Muscle of leg (tissue), 16 donors: ENCODE measurements at places on chromosomes 11 and 22.

DNA sequence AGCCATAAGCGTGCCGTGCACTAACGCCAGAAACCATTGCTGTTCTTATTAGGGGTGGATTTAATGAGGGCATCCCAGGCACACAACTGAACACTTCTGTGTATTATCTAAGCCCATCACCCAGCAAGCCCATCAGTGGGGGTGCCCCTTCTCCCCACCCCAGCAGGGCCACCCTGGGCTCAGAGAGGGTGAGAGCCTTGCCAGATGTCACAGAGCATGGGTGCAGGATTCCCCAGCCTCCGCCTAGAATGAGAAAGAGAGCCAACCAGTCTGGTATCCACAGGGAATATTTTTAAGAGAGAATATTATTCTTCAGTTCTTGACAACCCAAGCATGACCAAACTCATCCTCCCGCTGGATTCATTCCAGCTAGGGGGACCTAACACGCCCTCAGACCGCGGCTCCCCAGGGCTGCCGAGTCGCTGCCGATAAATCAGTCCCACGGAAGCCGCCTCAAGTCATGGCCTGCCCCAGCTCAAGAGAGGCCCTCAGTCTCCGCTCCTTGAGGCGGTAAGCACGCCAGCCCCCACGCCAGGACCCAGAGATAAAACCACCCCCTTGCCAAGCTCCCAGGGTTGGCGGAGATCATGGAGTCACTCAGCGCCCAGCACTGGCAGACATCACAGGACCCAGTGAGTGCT, 47.2 kb downstream of the MN1 start:
- H3K36me3 ChIP-seq = peaks cover 2% of the 10 kb centered on the region
- H3K4me3 ChIP-seq = no peak overlapping the region
- peaks cover 20% of the 10 kb centered on the region for H3K4me1 ChIP-seq
- no peak overlapping the region for H3K27ac ChIP-seq

DNA sequence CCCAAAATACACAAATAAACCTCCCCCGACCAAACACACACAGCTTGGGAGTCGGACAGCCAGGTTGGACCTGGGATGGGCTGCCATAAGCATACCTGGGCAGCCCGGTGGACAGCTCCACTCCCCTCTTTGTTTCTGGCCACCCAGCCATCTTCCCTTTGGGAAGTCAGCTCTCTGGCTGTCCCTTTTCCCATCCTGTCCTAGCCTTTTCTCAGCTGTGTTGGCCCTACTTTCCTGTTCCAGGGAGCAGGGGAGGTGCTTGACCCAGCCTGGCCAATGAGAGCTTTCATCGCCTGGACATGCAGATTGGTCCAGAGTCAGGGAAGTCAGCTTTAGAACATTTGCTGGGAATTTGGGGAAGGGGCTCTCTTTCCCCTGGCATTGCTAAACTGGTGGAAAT, 68.7 kb upstream of the NECTIN1 start:
- no peak overlapping the region for H3K27ac ChIP-seq
- peaks cover 11% of the 10 kb centered on the region for H3K4me1 ChIP-seq
- no peak overlapping the region for H3K4me3 ChIP-seq
- H3K27me3 ChIP-seq = peaks cover 5% of the 10 kb centered on the region
- DNase-seq = no peak
- H3K36me3 ChIP-seq = no peaks in the 10 kb centered on the region

DNA sequence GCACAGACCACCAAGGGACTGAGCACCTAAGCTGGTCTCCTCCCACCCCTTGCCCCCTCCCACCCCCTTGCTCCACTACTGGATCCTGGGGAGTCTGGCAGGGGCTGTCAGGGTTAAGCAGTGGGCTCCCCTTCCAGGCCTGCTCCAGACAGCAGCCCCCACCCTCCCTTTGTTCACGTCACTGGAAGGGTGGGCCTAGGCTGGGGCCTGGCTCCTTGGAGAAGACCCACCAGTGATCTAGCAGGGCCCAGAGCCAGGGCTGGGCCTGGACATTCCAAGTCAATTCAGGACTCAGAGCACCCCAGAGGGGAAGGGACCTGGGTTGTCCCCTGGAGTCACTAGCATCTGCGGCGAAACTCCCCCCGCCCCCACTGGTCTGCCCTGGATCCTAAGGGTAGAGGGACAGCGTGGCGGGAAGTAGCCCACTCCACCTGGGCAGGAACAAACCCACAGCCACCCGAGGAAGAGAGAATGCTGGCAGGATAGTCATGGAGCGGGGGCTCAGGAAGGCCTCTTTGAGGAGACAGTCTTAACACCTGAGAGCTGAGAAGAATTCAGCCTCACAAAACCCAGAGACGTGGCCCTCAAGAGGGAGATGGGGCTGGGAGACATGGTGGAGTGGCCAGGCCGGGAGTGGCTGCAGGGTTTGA, 45.8 kb downstream of the IGLL1 start:
- no peak overlapping the region for H3K27ac ChIP-seq
- no peak overlapping the region for H3K4me3 ChIP-seq
- peaks cover 11% of the 10 kb centered on the region for H3K4me1 ChIP-seq
- DNase-seq = peak; percentile 51
- H3K27me3 ChIP-seq = no peaks in the 10 kb centered on the region
- no peaks in the 10 kb centered on the region for H3K36me3 ChIP-seq

DNA sequence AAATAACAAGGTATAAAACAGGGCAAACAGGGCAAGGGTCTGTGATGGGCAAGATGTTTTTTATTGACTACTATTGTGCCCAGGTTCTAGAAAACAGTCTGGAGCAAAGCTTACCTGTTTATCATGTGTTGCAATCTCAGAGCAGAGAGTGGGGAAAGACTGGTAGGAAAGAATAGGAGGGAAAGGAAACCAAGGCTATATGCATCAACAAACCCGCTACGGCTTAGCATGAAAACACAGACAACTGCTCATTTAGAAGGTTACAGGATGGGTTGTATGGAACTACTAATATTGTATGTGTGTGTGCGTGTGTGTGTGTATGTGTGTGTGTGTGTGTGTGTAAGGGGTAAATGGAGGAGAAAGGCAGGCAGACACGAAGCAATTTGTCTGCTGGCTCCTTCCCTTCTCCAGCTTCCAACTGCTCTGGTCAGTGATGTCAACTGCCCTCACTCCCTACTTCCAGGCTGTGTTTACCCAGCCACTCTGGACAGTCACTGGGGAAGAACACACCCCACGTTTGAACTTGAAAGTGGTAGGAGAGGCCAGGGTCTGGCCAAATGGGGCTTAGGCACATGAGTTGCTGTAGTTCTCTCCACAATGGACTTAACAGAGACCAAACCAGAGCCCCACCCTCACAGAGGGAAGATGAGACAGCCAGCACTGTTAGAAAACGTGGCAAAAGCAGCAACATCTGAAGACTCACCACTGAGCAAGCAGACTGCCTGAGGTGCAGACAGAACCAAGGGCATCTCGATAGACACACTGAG, 47.0 kb downstream of the GAB2 start:
- no peaks in the 10 kb centered on the region for H3K36me3 ChIP-seq
- DNase-seq = peak; percentile 76
- H3K27ac ChIP-seq = peak overlapping the region; percentile 47
- peaks cover 14% of the 10 kb centered on the region for H3K4me1 ChIP-seq
- H3K27me3 ChIP-seq = no peaks in the 10 kb centered on the region

DNA sequence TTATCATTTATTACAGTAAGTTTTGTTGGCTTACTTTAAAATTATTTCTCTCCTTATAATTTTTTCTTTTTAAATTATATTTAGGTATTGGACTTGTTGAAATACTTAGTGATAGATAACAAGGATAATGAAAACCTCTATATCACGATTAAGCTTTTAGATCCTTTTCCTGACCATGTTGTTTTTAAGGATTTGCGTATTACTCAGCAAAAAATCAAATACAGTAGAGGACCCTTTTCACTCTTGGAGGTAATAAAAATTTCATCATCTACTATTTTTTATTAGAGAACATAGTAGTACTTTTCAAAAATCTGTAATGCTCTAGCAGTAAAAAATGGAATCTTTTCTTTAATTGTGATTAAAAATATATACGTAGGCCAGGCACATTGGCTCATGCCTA, 70.4 kb downstream of the ATM start:
- H3K27me3 ChIP-seq = no peaks in the 10 kb centered on the region
- H3K27ac ChIP-seq = no peak overlapping the region
- H3K36me3 ChIP-seq = peaks cover 22% of the 10 kb centered on the region
- no peak for DNase-seq

DNA sequence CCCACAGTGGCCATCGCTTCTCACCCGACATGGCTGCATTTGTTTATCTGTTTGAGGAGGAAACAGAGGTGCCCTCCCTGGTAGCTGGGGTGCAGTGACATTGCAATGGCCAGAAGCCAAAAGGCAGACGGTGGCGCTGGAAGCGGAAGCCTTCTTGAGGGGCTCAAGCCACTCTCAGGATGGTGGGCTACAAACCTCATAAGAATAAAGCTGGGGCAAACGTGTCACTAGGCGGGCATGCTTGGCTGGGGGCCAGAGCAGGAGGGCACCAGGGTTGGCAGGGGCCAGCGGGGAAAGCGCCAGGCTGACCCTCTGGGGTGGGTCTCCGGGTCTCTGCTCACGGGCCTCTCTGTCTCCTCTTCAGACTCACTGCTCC, 12.6 kb downstream of the TNNT3 start:
- no peak for DNase-seq
- no peak overlapping the region for H3K4me3 ChIP-seq
- peaks cover 82% of the 10 kb centered on the region for H3K4me1 ChIP-seq
- no peaks in the 10 kb centered on the region for H3K27me3 ChIP-seq
